Right hindlimb (tissue), 1 donor: ENCODE measurements at places on chromosomes 6 and 20.

- no peak for DNase-seq
Observed at GRCh38 chr20:45094864-45095574, 5.9 kb downstream of the KCNS1 start.

DNA sequence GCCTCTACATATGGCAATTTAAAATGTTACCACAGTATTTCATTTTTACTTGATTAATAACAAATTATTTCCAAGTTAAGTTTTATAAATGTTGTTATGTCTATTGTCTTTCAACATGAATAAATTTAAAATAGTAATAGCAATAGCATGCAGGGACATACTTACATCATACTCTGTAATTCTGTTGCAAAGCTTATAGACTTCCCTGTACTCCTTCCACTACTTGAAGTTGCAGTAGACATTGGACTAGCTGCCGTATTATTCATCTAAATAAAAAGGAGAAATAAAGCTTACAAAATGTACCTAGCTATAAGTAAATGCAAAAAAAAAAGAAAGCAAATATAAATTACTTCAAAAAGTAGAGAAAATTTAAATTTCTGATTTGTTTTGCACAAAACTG lies 12.7 kb downstream of the SUPT3H start:
- no peak for DNase-seq

DNA sequence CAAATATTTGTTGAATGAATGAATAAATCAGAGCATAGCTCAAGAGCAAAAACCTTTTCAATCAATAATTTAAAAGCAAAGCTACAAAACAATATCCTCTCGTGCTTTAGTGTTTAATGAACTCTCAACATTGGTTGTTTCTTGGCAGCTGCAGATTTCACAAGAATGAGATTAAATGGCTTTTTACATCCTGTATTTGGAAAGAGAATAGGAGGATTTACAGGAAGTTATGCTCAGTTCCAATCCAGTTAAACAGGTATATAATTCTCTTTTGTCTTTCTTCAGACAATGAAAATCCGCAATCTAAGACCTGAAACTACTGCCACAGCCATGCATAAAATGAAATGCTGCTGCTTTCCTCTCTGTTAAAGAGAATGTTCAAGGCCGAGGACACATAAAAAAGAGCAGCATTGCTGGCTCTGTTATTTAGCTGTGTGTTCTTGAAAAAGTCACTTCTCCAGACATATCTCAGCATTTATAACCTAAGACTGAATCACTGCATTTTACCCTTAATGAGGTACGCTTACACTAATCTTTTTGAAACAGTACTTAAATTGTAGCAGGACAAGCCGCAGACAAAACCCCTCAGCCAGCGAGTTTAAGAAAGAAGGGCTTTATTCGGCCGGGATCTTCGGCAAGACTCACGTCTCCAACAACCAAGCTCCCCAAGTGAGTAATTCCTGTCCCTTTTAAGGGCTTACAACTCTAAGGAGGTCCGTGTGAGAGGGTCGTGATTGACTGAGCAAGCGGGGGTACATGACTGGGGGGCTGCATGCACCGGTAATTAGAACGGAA lies 3.6 kb downstream of the C6orf52 start:
- DNase-seq = no peak

DNA sequence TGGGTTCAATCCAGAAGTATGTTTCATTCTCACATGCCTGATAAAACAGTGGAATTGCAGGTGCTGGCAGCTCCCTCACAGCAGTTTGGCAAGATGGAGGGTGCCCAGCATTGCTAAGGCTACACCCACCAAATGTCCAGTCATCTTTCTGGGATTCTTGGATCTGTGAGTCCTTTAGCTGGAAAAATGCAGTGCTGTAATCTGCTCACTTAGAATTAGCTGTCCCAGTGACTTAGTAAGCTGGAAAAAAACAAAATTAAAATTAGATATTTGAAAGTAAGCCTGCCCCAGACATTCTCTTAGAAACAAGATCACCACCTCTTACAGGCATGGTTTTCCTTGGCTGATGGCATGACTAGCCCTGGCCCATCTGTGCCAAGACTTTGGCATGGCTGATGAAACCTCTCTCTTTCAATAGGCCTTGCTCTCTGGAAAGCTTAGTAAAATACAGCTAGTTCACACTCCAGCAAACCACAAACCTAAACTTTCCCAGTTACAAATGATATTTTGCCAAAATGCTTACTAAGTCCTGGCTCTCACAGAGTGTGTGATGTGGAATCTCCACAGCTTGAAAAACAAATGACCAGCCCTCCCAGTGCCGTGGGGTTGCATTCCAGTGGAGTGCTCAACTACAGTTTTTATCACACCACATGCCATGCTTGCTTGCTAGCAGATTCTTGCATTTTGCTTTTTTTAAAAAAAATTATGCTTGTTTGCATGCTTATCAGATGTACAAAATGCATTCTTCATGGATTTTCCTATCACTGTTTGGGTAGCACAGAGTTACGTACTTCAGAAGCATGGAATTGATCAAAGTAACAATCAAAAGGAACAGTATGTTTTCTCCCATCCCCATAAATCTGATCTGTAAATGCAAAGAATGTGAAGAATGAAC lies 261.5 kb downstream of the EYA4 start:
- DNase-seq = peak; percentile 67

DNA sequence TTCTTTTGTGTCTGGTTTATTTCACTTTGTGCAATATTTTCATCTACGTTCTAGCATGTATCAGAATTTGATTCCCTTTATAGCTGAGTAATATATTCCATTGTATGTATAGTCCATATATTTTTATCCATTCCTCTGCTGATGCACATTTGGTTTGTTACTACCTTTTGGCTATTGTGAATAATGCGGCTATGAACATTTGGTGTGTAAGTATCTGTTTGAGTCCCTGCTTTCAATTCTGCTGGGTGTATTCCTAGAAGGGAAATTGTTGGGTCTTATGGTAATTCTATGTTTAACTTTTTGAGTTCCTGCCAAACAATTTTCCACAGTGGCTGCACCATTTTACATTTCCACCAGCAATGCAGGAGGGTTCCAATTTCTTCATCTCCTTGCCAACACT lies 52.4 kb downstream of the DNAH8 start:
- DNase-seq = no peak

GRCh38 chr6:17679726-17680125 lies 27.0 kb downstream of the NUP153 start:
- DNase-seq = no peak

- DNase-seq = no peak
Observed at GRCh38 chr6:3617681-3618311, 133.7 kb downstream of the PXDC1 start.

DNA sequence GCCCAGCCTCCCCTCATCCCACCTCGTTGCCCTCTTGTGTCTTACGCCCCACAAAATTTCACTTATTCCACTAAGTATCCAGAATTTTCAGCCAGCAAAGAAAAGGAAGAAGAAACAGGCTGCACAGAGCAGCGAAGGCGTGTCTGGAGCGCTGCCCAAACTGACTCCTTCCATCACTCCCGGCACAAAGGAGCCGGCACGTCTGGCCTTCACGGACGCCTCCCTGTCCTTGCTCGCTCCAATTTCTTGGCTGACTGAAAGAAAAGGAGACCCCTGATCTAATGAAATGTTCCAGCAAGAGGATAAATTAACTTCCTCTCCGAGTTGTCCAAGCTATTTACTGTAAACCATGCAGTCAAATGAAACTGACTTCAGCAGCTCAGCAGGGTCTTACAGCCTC lies 152.3 kb upstream of the CDH4 start:
- DNase-seq = peak; percentile 82

DNA sequence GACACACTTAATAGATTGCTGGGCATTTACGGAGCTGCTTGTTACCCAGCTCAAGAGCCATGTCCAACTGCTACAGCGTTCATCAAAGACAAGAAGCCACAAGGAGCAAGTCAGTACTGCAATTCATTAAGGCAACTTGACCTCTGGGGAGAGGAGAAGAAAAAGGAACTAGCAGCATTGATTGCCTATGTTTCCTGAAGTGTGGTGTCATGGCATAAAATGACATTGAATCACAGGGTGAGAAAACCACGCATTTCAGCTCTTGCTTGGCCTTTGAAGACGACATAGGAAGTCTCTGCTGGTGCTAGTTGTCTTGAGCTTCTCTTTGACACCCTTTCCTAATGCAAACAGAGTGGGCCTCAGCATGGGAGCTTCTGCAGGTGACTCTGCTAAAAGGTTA lies 139.1 kb downstream of the CDH26 start:
- no peak for DNase-seq
